Posterior cingulate gyrus (tissue), 11 donors: ENCODE measurements at places on chromosomes 6 and 20.

- no peak for DNase-seq
Observed at GRCh38 chr20:33621717-33622400, 40.3 kb upstream of the C20orf144 start.

DNA sequence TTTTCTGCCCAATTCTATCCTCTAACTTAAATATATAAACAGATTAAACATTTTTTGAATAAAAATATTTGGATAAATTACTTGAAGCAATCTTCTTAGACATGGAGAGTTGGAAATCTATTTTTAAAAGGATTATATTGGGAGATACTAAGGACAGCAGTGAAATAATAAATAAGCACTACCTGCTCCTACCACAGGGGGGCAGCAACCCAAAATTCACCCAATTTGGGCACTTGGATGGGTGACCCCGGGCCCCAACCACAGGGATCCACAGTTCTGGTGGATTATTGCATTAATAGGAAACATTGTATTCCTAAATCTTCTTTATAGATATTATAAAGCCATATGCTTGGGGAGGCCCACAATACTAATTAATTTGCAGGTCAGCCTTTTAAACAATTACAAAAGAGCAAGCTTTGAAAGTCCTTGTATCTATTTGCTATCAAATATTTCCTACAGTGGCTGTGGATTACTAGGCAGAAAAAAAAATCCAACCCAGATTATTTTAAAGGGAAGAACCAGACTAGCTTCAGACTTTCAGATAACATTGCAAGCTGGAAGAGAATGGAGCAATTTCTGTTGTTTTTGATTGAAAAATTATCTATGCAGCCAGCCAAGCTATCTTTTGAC is 66.4 kb upstream of the PDE10A start:
- no peak for DNase-seq

DNA sequence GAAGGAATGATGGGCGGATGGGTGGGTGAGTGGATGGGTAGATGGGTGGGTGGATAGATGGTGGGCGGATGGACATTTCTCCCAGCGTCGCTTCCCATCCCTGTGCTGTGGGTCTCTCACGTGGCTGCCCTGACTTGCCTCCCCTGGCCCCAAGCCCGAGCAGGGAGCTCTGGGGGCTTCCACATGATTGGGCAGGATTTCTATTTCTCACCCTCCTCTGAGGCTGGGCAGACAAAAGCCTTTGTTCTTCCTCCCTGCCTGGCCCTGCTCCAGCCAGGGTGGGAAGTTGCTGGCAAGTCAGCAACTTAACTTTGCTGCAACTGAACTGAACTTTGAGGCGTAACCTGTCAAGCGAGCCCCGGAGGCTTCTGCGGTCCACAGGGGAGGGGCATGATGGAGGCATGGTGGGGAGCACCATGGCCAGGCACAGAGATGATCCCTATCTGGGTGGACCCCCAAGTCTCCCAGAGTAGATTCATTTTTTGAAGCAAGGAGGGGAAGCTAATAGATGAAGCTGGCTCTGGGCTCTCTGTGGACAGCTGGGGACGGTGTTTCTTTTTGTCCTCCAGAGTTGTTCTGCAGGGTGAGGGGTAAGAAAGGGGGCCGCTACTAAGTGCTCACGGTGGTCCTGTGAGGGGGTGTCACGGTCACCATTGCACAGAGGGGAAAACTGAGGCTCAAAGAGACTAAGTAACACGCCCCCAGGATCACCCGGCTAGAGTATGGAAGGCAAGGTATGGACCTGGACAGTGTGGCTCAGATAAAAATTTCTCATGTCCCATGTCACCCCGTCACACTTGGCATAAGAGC is 140.1 kb downstream of the CEBPB start:
- no peak for DNase-seq

DNA sequence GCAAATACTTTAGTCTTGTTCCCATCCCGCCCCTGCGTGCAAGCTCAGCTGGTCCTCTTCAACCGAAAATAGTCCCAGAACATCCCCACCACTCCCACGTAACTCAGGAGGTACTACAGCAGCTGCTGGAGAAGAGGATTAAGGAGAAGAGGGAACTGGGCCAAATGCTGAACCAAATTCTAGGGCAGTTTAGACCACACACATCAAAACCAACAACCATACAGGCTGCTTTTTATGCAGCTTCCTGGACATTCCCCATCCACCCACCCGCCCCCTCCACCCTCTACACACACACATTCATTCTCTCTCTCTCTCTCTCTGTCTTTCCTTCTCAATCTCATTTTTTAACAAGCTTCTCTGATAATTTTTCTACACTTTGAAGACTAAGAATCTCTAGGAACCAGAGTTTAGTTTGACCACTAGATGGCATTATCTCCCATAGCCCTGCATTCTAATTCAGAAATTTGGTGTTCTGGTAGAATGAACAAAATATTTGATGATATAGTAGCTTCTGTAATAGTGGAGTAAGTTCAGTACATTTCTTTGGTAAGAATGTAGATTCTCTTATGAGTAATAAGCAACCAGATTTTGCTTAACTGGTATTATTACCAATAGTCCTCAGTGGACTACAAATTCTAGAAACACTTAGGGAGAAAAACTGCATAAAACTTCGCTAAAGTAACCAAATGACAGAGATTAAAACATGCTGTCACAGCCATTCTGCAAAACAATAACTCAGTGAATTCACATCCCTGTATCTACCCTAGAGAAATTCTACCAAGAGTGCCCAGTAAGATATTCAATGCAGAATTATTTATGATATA is 52.1 kb upstream of the BEND6 start:
- peak; percentile 60 for DNase-seq

DNA sequence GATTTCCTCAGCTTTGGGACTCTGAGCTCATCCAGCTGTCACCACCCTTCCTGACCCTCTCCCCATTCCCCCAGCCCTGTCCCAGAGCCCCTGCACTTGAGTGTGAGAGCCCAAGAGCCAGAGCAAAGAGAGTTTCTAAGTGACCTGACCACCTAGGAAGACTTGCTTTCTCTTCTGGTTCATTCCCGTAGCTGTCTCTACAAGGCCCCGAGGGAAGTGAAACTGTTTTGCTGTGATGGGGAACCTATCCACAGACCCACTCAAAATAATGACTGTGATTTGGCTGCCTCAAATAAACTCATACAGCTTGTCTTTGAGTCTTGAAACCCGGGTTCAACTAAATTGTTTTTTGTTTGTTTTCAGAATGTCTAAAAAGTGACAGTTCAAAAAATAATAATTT is 74.6 kb upstream of the XRN2 start:
- DNase-seq = no peak

DNA sequence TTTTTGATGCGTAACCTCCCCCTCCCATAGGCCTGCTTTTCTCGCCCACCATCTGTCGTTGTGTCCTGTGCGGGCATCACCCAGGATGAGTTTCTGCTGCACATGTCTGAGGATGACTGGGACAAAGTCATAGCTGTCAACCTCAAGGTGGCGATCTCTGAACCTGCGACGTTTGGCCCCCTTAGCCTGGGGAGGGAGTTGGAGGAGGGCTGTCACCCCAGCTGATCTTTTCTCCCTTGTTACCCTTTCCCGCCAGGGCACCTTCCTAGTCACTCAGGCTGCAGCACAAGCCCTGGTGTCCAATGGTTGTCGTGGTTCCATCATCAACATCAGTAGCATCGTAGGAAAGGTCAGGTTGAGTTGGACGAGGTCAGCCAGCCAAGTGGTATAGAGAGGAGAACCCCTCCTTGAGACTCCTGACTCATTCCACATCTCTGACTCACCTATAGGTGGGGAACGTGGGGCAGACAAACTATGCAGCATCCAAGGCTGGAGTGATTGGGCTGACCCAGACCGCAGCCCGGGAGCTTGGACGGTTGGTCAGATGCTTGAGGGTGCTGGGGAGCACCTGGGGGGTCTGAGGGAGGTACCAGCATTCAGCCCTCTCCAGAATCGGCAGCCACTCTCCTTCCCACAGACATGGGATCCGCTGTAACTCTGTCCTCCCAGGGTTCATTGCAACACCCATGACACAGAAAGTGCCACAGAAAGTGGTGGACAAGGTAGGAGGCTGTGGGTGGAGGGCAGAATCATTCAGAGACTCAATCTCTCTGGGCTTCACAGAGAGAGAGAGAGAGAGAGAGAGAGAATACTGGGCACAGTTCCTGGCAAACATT is 954 bp downstream of the HSD17B8 start:
- DNase-seq = no peak

DNA sequence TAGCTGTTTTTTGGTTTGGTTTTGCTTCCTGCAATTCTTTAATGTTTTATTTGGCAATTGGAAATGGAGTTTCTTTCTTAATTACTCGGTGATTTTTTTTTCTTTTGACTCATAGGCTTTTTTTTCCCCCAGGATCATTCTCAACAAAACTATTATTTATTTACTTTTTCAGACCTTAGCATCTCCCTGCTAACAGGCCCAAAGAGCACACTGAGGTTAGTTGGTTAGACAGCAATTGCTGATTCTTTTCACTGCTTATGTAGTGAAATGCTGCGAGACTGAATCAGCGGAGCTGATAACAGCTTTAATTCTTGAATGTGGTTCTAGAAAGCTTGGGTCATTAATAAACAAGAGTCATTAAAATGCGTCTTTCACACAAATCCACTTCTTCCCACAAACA is 79.1 kb upstream of the ZFP64 start:
- DNase-seq = no peak

GRCh38 chr6:13827032-13827431 is 12.7 kb upstream of the MCUR1 start:
- DNase-seq = no peak

DNA sequence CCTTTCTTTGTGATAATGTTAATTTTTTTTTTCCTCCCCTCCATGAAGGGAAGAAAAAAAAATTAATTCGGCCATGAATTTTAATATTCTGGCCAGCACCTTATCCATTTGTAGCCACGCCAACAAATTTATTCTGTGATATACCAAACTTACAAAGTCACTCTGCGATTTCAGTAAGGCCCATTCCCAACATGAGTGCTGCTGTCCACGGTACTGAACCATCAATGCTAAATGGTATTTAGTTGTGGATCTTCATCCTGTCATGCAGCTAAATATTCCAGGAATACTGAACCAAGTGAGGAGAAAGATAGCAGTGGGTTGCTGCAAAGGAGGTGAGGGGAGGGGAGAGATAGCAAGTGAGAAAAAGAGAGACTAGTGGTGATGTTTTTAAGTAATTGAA is 19.5 kb upstream of the RSPH4A start:
- no peak for DNase-seq

GRCh38 chr6:168866534-168866933 is 387.1 kb downstream of the THBS2 start:
- peak; percentile 7 for DNase-seq

DNA sequence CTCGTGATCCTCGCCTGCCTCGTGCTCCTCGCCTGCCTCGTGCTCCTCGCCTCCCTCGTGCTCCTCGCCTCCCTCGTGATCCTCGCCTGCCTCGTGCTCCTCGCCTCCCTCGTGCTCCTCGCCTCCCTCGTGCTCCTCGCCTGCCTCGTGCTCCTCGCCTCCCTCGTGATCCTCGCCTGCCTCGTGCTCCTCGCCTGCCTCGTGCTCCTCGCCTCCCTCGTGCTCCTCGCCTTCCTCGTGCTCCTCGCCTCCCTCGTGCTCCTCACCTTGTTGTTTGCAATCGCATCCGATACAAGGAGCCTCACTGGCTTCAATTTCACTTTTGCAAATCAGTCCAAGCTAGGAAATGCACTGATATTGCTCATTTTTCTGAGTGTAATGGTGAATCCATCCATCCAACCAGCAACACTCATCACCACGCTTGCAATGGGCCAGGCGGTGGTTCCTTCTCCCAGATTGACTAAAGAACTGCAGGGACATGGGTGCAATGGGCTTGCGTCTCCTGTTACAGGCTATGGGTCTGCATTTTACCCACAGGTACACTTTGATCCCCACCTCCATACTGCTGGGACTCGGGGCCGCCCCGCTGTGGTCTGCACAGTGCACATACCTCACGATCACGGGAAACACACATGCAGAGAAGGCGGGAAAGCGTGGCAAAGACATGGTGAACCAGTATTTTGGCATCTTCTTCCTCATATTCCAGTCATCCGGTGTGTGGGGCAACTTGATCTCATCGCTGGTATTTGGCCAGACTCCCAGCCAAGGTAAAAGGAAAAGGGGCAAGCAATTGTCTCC is 4.6 kb downstream of the UNC93A start:
- no peak for DNase-seq
